ENCODE measurements at places on chromosomes 5 and 9. TPM values are rescaled to one million over a fixed set of nuclear protein-coding genes. Genes with fewer than 3 reads are reported as not detected.

- DNase-seq = no peak
Observed at GRCh38 chr9:78765861-78766260, 468.9 kb downstream of the PSAT1 start.

- DNase-seq = no peak
Observed at GRCh38 chr5:54083851-54084250, 226.5 kb downstream of the ARL15 start.

DNA sequence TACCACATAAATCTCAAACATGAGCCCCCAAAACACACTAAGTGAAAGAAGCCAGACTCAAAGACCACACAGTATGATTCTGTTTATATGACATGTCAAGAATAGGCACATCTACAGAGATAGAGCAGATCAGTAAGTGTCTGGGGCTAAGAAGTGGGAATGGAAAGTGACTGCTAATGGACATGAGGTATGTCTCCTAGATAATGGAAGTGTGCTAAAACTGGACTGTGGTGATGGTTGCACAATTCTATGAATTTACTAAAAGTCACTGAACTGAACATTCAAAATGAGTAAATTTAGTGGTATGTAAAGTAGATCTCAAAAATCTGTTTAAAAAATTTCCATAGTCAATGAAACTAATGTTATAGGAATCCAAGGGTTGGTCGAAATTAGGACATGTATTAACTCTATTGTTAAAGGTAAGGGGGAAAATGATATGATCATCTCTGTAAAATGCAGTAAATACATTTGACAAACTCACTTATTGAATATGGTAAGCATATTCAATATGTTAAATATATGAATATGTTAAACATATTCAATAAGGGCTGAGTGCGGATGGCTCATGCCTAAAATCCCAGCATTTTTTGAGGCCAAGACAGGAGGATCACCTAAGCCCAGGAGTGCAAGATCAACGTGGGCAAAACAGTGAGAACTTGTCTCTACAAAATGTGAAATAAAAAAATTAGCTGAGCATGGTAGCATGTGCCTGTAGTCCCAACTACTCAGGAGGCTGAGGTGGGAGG, 51.7 kb downstream of the NUP155 start:
- DNase-seq = no peak

- DNase-seq = no peak
Observed at GRCh38 chr9:12860998-12861397, 86.2 kb downstream of the LURAP1L start.

- DNase-seq = no peak
Observed at GRCh38 chr5:161545344-161546094, 1.0 kb downstream of the GABRB2 start.

The XRCC4 gene
- 15.1 TPM for polyA plus RNA-seq

- DNase-seq = no peak
Observed at GRCh38 chr9:35406183-35406959, 83.5 kb upstream of the RUSC2 start.

DNA sequence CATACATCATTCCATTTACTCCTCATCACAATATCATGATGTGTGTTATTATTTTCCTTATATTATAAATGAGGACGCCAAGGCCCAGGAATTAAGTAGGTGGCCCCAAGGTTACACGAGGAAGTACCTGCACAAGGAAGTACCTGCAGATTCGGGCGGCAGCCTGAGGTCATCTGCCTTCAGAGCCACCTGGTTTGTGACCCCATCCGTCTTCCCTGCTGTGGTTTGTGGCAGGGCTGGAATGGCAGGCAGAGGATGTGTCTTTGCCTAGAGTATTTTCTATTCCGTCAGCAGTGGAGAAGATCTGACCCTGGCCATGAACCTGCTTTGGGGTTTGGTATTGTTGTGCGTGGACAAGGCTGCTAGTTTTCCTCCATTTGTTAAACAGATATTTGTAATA, 59.7 kb downstream of the PDZD2 start:
- DNase-seq = no peak

GRCh38 chr5:101966476-101966875, 329.6 kb downstream of the SLCO4C1 start:
- DNase-seq = no peak

- no peak for DNase-seq
Observed at GRCh38 chr9:38343037-38343436, 49.5 kb upstream of the ALDH1B1 start.

DNA sequence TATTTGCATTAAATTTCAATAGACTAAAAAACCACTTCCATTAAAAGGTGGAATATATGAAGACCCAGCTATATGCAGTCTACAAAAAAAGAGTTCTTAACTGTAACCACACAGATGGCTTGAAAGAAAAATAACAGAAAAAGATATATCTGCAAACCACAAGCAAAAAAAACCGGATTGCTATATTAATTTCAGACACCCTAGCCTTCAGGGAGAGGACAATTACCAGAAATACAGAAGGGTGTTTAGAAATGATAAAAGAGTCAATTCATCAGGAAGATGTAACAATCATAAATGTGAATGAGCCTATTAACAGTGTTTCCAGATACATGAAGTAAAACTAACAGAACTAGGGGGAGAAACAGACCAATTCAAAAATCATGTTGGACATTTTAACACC, 56.9 kb upstream of the SMIM23 start:
- DNase-seq = no peak

DNA sequence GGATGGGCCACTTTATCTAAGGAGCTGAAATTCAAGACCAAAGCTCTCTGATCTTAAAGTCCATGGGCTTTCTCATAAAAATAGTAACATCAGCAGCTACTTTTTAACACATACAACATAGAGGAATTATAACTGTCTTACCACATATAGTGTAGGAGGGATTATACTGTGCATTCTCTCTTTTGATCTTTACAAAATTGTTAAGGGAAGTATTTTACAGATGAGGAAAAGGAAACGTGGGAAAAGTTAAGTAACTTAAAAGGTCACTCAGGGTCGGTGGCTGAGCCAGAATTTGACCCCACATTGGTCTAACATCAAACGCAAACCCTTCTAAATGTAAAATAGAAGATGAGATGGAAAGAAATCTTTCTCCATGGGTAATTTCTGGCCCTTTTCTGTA, 38.4 kb downstream of the ZNF608 start:
- no peak for DNase-seq

GRCh38 chr9:80233906-80234305, 662.1 kb downstream of the TLE4 start:
- no peak for DNase-seq

DNA sequence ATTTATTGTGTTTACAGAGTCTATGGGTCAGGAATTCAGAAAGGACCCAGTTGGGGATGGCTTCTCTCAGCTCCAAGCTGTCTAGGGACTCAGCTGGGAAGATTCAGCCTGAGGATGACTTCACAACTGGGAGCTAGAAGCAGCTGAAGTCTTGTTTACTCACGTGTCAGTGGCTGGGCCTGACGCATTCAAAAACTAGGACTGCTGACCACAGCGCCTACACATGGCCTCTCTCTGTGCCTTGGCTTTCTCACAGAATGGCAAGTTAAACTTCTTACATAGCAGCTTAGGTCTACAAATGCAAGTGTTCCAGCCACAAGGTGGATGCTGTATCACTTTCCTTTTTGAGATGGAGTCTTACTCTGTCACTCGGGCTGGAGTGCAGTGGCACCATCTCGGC, 16.3 kb upstream of the PPP2CA start:
- no peak for DNase-seq

The PRDM9 gene
- polyA plus RNA-seq = not detected
